ENCODE measurements at places on chromosomes 5 and 9.

DNA sequence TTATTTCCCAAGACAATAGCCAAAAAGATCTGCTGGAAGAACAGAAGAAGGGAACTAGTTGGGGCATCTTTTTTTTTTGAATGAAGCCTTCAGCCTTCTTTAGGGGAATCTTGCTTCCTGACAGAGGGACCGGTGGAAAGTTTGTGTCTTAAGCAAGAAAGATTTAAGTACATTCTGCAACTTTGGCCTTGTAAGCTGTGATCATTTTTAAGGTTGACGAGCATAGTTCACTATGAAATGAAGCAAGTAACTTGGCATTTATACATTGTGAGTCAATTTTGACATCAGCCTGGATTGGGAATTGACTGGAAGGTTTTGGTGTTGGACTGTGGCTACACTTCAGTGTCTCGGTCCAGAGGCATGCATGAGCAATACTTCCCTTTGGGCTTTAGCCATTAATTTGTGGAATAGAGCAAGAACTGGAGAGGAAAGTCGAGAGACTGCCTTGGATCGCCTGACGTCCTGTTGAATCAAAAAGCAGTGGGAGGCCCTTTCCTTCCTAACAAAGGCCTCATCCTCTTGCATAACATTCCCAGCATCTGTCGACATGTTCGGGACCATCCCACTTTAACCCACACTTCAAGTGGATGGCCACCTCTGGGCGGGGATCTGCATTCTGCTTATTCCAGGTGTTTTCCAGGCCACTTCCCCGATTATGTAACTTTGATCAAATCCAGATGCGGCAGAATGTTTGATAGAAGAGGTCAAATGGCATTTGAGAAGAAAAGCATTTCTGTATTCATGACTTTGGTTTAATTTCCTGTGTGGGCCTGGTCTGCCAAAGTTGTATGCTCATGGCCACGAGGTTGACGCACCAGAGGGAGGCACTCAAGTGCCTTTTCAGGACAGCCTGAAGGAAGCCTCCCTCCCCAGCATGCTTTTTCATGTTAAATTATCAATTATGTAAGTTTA lies 12.5 kb downstream of the ABL1 start:
- DNase-seq = peak; percentile 94

DNA sequence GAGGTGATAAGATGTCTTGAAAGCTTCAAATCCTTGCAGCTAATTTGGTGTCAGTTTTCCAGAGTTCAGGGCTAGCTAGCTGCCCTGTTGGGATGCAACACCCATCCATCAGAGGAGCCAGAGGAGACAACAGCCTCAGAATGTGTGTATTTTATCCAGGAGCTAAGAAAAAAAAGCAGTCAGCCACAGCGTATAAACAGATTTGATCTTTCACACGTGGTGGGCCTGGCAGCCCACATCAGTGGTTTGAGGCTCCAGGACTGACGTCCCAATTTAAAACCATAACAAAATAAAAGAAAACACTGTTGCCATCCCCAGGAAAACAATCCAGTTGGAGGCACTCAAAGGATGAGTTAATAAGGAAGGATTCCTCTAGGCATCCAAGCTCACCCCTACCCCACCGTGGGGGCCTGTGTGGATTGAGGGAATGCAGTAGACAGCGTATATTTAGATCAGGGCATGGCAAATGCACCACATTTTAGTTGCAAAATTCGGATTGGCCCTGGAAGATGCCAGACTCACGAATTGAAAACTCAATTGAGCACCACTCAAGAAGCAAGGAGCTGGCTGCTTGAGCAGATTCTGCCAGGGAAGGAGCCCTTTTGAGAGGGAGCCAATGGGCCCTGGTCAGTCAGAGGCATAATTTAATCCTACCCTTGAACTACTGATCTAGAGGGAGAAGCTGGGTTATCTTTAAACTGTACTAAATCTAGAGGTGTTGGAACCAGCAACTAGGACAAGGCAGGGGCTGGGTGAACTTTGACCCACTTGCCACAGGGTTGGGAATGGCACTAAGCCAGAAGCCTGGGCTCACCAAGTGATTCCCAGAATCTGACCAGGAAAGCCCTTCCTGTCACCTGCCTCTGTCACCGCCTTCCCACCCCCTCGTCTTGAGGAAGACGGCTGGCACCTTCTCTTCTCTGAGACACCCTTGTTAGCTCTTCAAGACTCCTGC lies 17.5 kb downstream of the ADRA1B start:
- DNase-seq = no peak

DNA sequence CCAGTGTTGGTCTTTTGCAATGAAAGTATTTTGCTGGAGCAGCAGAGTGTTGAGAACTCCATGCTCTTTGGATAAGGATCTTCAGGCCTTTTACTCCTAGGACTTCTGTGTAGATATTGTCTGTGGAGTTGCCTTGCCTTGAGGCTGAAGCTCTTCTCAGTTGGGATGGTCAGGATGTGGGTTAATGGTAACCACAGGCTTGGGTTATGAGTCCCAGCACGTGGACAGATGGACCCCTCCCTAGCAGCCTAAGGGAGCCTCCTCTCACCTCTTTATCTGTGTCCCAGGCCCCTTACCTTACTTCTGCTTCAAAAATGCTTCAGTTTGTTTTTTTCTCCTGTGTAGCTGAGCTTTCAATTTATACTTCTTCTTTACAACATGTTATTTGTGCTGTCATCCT lies 109.9 kb downstream of the MEGF10 start:
- DNase-seq = no peak

DNA sequence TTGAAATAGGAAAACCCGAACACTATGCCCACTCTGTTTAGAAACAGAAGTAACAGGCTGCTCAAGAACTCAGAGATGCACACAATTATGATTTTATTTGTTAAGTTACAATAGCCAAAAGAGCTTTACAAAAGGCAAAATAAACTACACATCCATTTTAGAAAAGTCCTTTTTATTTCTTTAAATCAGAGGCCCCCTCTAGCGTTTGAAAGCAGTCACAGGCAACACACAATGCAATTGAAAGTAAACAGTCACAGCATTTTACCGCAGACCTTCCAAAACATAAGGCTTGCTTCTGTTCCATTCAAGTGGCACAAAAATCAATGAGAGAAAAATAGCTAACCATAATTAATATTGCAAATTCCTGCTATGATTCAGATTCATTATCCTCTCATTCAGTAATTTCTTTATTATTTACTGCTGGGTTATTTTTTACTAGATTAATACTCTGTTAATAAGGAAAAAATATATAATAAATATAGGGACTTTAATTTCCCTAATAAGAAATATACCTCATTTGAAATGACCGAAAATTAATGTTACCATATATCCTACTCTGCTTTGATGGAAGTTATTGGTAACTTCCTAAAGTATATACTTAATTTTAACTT lies 78.3 kb downstream of the CEP120 start:
- DNase-seq = peak; percentile 28

GRCh38 chr5:178340637-178341036 lies 108.0 kb upstream of the PHYKPL start:
- DNase-seq = no peak

- no peak for DNase-seq
Observed at GRCh38 chr5:58264276-58264675, 195.6 kb downstream of the PLK2 start.

GRCh38 chr5:16863469-16863946 lies 72.6 kb downstream of the MYO10 start:
- DNase-seq = no peak

GRCh38 chr5:8689773-8690172 lies 820.8 kb downstream of the MTRR start:
- no peak for DNase-seq

DNA sequence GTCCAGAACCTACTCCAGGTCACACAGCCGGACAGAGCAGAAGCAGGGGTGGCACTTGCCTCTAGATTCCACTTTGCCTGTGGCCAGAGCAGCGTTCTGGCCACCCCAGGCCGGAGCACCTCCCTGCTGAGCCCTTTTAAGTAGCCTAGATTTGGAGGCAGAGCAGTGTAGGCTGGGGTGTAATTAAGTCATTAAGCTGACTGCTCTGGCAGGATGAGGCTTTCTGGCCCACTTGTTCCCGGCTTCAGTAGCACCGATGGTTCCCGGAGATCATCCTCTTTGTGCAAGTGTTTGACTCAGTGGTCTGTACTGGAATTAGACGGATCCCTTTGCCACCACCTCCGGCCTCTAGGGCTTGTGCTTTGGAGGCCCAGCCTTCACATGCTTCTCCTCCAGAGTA lies 281.9 kb upstream of the ANKRD55 start:
- no peak for DNase-seq

DNA sequence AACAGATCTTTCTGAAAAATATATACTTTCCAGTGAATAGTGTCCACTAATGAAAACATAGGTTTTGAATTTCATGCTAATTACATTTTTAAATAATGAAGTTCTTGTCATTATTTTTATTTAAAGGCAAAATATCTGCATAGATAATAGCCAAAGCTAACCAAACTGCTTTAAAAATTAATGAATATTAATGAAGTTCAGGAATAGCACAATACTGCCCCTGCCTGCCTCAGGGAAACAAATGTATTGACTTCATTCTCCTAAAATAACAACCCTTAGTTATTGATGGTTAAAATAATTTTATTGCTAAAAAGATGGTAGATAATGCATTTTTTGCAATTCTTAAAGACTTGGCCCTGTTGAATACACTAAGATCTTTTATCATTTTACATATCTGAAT lies 103.6 kb upstream of the SSBP2 start:
- no peak for DNase-seq

DNA sequence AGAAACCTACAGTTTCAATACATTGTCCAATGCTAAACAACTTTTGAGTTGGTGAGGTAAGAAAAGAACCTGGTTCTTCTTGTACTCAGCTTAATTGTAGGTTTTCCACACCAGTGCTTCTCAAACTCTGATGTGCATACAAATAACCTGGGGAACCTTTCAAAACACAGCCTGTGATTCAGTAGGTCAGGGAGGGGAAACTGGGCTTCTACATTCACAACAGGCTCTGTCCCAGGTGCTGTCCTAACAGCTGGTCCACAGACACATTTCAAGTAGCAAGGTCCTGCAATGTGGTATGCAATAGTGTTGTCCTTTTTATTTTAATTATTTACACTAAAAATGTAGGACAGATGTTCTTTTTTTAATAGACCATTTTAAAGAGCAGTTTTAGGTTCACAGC lies 47.4 kb upstream of the SNCAIP start:
- DNase-seq = no peak

GRCh38 chr9:107874137-107874536 lies 384.6 kb upstream of the KLF4 start:
- DNase-seq = no peak

- DNase-seq = no peak
Observed at GRCh38 chr5:157271740-157272271, 5.9 kb downstream of the CYFIP2 start.

- DNase-seq = no peak
Observed at GRCh38 chr9:121609822-121610637, 41.4 kb upstream of the DAB2IP start.

- DNase-seq = no peak
Observed at GRCh38 chr9:34139477-34140146, 13.1 kb upstream of the DCAF12 start.

DNA sequence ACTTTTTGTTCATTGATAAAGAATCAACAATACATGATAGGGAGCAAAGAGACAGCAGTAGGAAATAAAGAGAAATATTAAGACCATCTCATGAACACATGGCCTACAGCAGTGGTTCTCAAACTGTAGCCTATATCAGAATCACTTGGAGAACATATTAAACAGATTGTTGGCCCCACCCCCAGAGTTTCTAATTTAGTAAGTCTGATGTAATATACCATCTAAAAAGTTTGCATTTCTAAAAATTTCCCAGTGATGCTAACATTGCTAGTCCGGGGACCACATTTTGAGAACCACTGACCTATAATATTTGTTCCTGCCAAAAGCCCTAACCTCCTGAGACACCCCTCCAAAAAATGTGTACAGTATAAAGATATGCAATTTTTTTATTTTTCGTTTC lies 306.2 kb upstream of the NREP start:
- no peak for DNase-seq

DNA sequence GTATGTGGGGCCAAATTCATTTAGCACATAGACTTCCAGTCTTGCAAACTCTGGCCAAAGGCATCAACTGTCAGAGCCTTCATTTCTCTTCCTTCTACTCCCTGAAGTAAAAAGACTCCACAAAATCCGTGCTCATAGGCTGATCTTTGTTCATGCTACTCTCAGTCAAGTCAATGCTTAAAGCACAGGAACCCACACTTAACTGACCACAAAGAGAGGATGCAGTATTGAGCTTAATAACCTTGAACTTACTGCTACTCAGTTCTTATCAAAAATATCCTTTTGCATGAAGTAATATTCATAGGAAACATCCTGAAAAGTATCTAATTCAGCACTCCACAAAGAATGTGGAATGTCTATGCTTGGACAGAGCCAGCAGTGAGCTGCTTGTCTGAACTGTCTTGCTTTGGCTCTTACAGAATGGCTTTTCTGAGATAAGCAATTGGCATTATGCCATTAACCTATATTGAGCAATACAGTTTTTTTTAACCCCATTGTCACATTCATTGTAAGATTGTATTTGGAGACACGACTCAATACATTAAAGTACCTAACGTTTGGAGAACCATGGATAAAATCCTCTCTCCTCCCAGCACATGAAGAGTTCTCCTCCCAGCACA lies 21.7 kb downstream of the LPAR1 start:
- DNase-seq = no peak

- DNase-seq = no peak
Observed at GRCh38 chr9:33227741-33228140, 12.2 kb upstream of the SPINK4 start.

- no peak for DNase-seq
Observed at GRCh38 chr9:35923927-35924763, 14.9 kb downstream of the SPAAR start.

- DNase-seq = no peak
Observed at GRCh38 chr9:32260151-32260862, 124.1 kb upstream of the ACO1 start.

DNA sequence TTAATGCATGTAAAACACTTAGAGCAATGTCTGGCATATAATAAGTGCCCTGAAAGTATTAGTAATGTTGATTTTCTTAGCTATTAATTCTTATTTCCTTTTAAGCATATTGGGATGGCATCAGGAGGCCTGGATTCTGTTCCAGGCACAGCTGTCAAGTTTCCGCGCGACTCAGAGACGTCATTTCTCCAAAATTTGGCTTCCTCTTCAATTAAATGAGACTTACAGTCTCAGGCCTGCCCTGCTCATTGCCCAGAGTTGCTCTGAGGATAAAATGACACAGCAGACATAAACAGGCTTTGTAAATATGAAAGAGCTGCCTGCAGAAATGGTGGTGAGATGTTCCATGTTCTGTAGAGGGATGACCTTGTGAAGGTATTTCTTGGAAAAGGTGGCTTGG lies 159.8 kb upstream of the GLRA1 start:
- DNase-seq = no peak

DNA sequence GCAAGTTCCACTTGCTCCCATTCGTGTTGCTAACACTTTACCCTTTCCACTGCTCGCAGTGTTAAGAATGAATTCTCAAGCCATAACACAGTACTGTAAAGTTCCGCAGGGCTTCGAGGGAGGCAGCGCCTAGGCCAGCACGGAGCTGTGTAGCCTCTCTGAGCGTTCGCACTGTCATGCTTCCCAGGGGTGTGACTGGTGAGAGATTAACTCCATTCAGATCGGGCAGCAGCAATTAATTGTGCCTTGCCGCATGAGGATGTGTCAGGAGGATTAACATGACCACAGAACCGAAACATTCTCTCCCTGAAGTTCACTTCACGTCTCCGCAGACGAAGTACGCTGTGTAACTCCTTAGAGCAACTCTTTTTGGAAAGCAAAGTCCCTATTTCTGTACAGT lies 23.2 kb downstream of the ZBTB34 start:
- no peak for DNase-seq

Measured in tibial nerve (tissue), 4 donors.